ENCODE measurements at places on chromosomes 5 and 9. TPM values are rescaled to one million over a fixed set of nuclear protein-coding genes. Genes with fewer than 3 reads are reported as not detected.

KIAA0825 gene
- polyA plus RNA-seq = 1.3 TPM

NTNG2 gene
- 0.44 TPM for polyA plus RNA-seq

SV2C gene
- polyA plus RNA-seq = not detected

MAT2B gene
- polyA plus RNA-seq = 40.3 TPM

CNTLN gene
- polyA plus RNA-seq = 3.9 TPM

DNA sequence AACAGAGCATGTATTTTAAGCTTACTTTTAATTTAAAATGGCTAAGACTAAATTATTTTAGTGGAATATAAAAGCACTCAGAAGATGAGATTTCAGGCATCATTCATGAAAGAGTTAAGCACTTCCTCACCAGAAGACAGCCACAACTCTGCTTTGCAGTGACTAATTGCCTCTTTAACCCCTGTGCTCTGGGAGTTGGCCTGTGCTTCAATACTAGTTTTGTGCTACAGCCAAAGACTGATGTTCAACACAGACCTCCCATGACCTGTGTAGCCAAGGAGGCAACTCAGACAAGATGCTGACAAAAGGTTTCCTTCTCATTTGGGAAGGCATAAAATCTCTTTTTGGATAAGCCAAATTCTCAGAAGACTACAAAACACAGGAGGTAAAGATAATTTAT, 353.5 kb downstream of the FBXL17 start:
- DNase-seq = no peak

- DNase-seq = no peak
These were observed 193.8 kb downstream of the NTRK2 start for GRCh38 chr9:84863372-84863771.

GRCh38 chr9:91151718-91152095, 210.0 kb downstream of the AUH start:
- no peak for DNase-seq

DNA sequence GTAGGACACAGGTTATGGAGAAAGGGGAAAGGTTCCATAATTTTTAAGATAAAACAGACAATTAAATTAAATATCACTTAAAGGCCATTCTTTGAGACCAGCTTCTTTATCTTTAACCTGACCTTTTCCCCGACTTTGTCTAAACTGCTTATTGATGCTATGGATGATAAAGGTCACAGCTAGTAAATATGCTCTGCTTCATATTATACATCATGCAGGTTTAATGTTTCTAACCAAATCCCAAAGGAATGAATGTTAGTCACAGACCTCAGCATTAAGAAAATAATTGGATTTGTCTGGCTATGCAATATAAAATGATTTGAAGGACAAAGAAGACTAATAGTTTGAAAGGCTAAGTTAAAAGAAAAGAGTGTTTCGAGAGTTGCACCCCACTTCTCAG, 147.6 kb downstream of the ST8SIA4 start:
- no peak for DNase-seq

GRCh38 chr5:3249401-3249800, 346.2 kb upstream of the IRX1 start:
- no peak for DNase-seq

DNA sequence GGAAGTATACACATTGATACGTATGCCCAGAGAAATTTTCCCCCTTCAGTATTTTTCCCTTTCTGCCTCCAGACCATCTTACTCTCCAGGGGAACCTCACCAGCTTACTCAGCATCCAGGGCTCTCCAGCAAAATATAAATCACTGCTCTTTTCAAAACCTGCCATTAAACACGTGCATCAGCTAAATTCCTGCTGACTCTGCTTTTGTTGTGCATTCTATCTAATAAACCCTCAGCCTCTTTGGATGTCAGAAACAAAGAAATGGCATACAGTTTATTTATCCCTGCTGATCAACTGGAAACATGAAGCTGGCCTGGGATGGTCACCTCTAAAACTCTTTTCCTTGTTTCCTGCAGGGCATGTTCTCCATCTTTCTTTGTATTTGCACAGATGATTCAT, 126.8 kb downstream of the TRPM3 start:
- DNase-seq = no peak

DNA sequence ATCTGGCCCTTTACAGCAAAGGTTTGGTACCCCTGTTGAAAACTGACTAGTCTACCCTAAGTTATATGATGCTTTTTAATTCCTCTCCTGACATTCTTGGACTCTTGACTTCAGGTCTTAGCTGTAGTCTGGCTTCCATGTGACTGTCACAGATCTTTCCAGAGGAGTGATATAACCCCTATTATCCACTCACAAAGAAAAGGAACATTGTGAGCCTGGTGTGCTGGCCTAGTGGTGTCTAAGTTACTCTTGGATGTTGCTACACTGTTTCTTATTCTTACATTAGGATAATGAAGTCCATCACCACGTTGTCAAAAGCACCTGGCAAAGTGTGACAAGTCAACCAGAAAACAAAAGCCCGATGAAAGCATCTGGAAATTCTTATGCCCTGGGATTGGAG, 49.8 kb downstream of the RAD23B start:
- DNase-seq = no peak

DNA sequence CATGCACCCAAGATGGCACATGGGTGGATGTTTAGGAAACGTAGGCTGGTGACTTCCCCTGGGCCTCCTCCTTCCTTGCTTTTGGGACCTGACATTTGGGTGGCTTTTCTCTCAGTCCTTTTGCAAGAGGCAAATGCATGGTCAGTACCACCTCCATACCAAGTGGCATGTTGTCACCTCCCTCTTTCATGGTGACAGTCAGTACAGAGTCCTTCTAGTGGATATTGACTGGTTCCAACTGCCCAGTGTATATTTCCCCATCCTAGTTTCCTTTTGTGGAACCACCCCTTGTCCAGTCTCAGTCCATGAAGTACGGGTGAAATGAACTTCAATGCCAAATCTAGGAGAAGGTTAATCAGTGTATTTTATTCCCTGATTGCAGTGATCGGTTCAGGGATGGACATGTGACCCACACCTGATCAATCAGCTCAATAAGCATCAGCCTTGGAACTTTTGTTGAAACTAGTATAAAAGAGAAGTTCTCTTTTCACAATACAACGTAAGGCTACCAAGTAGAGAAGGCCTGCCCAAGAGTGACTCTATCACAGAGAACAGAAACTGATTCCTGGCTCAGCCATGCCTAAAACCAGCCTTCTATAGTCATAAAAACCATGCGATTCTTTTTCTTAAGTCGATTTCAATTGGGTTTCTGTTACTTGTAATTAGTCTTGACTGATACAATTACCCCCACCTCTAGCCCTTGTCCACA, 143.4 kb upstream of the KLF9 start:
- no peak for DNase-seq

- DNase-seq = no peak
These were observed 18.5 kb upstream of the RCL1 start for GRCh38 chr9:4774209-4774608.

DNA sequence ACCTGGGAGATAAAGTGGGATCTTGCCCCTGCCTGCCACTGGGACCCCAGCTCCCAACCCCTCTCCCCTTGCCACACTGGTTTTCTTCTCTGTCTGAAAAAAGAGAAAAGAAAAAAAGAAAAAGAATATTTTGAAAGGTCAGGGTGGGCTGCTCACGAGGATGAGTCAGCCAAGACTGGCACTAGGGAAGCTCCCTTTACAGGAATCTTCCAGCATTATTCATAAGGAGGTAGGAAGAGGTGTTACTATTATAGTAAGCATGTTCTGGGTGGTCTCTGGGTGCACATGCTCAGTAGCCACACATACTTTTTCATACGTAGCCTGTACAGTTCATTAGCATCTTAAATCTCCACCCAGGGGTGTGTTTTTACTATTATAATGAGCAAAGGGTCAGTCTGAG, 46.8 kb upstream of the HAND1 start:
- no peak for DNase-seq

GRCh38 chr5:124742983-124743601, 3.3 kb downstream of the ZNF608 start:
- no peak for DNase-seq

All from BJ (cell line).